ENCODE measurements at places on chromosomes 6 and 20. TPM values are rescaled to one million over a fixed set of nuclear protein-coding genes. Genes with fewer than 3 reads are reported as not detected.

Gene SPACA1
- polyA plus RNA-seq, result not detected

Gene AVP
- not detected for polyA plus RNA-seq

Gene RAB32
- 28.1 TPM for polyA plus RNA-seq

Gene MOG
- polyA plus RNA-seq, result not detected

Gene FAM209B
- polyA plus RNA-seq, result not detected

Gene VSTM2L
- polyA plus RNA-seq, result 1.5 TPM

Gene EFCAB8
- polyA plus RNA-seq, result 0.09 TPM

Gene MYCT1
- 22.4 TPM for polyA plus RNA-seq

DNA sequence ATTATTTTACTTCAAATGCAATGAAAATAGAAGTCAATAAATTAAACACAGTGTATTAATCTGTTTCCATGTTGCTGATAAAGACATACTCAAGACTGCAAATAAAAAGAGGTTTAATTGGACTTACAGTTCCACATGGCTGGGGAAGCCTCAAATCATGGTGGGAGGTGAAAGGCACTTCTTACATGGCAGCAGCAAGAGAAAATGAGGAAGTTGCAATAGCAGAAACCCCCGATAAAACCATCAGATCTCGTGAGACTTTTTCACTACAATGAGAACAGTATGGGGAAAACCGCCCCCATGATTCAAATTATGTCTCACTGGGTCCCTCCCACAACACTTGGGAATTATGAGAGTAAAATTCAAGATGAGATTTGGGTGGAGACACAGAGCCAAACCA lies 82.2 kb downstream of the GPR63 start:
- no peak for DNase-seq

- DNase-seq, result no peak
Observed at GRCh38 chr6:17098538-17098937, 3.3 kb upstream of the STMND1 start.

DNA sequence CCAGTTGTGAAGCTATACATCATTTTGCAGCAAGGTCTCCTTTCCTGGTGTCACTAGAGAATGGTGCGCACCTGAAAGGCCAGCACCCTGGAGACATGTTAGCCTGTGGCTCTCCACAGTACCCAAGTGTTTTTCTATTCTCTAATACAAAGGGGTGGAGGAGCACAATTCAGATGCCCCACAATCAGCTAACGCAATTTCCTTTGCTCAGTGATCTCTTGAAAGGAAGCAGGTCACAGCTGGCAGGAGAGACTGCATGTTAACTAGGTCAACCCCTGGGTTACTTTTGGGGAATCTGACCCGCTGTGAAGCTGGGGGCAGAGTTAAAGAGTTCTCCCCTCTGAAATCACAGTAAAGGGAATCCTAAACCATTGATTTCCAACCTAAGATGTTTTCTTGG lies 92.5 kb downstream of the B3GAT2 start:
- no peak for DNase-seq

DNA sequence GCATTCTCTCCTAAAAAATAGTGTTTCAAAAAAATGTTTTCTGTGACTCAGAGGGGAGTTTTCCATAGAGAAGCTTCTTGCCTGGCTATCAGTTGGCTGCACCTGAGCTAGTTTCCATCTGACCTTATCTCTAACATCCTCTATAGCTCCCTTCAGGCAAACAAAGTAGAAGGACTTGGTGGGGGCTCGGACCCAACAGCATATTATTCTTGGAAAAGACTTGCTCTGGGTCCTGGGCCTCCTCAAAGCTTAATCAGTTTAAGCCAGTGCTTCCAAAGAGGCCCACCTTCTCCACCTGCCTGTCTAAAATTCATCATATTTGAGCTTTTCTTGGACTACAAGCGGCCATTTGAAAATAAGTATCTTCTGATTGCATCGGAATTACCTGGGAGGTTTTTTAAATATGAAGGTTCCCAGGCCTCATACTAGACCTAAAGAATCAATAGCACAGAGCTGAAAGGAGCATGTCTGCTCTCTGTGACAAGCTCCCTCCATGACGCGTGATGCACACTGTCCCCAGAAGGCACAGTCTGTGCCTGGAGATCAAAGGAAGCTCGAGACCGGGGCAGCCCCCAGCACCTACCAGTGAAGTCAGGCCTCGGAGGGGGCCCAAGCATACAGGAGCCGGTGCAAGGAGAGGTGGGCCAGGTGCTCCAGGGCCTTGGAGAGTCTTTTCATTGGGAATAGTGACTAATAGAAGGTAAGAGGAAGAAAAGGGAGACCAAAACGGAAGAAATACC lies 80.6 kb upstream of the HIVEP1 start:
- no peak for DNase-seq

DNA sequence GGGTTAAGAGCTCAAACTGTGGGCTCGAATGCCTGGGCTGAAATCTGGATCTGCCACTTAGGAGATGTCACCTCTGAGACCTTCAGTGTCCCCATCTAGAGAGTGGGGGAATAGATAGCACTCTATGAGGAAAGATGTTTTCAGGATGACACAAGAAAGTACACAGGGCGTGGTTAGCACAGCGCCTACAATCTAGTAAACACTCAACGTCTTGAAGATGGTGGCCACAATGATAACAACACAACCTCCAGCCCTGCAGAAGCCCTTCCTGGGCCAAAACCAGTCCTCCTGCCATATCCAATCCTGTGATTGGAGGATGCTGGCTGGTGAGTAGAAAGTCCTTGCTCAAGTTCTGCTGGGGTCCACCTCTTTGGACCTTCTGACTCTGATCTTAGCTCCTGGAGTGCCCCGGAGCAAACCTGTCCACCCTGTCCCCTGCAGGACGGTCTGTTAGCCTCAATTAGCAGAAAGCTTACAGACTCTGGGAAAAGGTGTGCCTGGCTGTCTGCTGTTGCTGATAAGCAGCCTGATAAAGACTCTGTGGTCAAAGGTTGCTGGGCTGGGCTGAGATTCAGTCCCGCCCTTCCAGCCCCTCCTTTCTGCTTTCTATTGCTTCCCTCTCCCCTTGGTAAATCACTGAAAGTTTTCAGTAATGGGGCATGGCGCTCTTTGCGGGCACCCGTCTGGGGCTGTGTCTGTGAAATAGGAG lies 8.2 kb downstream of the EDN3 start:
- DNase-seq, result no peak

DNA sequence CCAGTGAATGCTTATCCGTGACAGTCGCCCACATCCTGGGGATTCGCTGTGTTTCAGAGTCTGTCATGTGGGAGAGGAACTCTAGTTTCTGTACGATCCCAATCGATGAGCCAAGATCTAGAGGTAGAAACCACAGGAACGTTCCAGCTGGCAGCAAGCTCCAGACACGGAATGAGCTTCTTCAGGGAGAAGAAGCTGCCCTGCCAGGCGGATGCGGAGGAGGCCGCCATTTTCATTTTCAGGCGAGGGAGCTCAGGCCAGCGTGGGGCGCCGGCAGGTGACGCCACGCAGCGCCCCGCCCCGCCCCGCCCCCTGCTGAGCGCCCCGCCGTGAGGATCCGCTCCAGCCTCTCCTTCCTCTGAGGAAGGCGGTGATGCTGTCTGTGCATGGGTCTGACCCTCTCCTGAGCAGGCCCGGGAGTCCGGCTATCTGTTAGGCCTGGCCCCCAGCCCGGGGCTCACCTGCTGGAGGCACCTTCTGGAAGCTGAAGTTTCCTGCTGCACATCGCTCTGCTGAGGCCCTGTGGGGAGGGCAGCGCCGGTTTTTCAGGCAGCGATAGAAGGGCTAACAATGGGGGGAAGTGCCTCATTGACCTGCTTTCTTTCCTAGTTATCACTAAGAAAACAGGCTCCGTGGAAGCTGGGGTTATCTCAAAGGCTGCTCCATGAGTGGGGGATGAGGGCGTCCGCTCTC lies 147.5 kb downstream of the ERMARD start:
- no peak for DNase-seq

- no peak for DNase-seq
Observed at GRCh38 chr20:49637046-49637637, 69.2 kb upstream of the PTGIS start.

DNA sequence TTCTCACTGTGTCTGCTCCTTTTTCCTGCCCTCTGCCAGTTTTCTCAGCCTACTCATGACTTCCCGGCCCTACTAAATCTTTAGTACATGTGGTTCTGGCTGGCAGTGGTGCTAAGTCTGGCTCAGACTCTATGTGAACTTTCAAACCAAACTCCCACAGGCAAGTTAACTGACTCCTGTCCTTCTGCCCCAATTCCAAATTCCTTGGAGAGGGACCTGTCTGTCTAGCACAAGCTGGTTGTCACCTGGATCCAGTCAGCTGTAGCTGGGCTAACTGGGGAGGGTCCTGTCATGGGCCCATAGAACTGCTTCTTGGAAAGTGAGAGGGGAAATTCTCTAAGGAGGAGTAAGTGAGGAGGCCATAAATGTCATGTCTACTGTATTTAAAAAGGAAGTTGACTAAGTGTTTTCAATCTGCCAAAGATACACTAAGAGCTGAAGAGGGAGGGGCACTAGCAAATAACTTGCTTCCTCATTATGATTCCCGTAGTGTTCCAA lies 240.1 kb downstream of the KCNQ5 start:
- DNase-seq, result no peak

- DNase-seq, result no peak
Observed at GRCh38 chr6:53691252-53691651, 25.7 kb upstream of the KLHL31 start.

GRCh38 chr6:18347021-18347577 lies 40.1 kb upstream of the RNF144B start:
- DNase-seq, result no peak

DNA sequence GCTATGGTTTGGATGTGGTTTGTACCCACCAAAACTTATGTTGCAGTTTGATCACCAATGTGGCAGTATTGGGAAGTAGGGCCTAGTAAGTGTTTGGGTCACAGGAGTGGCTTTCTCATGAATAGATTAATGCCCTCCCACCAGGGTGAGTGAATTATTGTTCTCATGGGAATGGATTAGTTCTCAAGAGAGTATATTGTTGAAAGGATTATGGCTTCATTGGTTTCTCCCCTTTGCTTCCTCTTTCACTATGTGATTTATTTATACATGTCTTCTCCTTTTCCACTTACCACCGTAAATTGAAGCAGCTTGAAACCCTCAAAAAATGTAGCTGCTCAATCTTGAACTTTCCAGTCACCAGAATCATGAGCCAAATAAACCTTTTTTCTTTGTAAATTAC lies 10.8 kb downstream of the UFL1 start:
- DNase-seq, result no peak

GRCh38 chr6:154593122-154593521 lies 82.6 kb upstream of the CNKSR3 start:
- no peak for DNase-seq

DNA sequence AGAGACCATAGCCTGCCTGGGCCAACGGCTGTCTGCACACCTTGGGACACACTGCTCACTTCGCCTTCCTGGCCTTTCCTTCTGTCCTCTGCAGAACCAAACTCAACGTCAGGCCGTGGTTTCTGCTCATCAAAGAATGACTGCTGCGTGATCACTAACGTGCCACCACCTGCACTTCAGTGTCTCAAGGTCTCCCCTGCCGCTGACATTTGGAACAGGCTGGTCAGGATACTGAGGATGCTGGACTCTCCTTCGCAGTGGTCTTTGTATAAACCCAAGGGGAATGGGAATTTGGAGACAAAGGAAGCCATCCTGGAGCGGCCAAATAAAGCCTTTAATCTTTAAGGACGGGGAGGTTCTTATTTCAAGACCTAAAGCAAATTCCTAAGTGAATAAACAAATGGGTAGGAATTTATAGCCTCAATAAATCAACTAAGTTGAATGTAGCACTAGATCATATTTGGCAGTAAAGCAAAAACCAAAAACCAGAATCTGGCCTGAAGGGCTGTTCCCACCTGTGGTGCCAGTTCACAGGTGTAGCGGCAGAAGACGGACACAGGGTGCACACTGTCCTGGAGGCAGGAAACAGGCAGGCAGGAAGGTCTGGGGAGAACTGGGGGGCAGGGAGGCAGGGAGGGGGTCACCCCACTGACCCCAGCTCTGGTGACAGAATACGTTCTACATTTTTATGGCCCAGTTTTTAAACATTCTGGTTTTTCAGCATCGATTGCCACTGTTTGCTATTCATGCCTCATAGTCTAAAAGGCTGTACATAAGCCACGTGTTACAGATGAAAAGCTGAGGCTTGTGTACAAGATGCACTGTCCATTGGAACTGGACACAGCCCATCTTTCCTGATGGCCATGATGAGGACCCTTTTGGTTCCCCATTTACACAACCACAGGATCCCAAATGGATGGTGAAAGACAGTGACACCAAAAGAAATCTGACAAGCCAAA lies 36.6 kb downstream of the ABHD12 start:
- no peak for DNase-seq

DNA sequence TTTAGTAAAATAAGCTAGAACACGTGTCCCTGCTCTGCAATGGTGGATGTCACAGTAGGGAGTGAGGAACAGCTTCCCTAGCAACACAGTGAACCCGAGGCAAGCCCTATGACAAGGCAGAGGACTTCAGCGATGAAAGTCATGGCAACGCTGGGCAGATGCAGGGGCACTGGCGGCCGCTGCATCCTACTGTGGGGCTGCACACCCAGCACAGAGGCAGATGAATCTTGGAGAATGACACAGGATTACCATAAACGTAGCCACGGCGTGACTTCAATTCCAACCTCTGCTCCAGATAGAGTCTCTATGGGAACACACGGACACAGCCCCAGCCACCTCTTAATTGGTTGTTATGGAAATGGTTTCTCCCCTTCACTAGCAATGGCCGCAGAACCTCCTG lies 64.2 kb downstream of the MYLK4 start:
- DNase-seq, result no peak

DNA sequence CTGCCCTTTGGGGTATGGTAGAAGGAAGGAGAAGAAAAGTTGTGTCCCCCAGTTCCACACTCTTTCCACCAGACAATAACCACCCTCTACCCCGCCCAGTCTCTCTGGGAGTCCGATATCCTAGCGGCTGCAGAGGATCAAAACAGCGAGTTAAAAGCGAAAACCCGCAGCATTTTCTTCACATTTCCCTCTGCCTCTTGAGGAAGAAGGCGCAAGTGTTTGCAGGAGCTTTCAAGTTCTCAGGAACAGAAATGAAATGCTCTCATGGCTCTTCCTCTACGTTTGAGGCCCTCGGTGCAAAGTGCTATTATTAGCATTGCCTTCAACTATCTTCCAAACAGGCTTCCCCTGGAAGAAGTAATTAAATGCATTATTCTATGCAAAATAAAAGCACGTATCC lies 52.2 kb upstream of the CCDC167 start:
- no peak for DNase-seq

GRCh38 chr20:2599288-2600006 lies 53.0 kb upstream of the NOP56 start:
- DNase-seq, result no peak

DNA sequence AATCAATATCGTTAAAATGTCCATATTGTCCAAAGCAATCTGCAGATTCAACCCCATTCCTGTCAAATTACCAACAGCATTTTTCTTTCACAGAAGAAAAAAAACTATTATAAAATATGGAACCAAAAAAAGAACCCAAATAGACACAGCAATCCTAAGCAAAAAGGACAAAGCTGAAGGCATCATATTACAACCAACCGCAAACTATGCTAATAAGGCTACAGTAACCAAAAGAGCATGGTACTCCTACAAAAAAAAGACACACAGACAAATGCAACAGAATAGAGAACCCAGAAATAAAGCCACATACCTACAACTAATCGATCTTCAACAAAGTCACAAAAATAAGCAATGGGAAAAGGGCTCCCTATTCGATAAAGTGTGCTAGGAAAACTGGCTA lies 49.2 kb downstream of the RNGTT start:
- no peak for DNase-seq
